ENCODE measurements at places on chromosomes 5 and 9.

DNA sequence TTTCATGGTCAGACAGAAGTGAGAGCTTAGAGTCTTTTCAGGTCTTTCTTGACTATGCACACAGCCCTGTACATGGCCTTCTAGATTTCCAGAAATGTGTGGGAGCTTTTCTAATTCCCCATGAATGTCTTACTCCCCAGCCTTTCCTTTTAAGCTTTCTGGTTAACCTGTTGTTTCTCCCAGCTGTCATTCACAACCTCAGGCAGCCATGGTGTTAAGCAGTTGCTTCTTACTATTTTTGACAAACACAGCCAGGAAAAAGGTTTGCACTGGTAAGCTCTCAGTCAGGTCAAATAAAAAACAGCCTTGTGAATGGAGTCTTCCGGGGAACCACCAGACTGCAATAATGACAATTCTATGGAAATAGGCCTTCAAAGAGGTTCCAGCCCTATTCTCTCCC is 84.9 kb downstream of the MTREX start:
- DNase-seq = no peak

DNA sequence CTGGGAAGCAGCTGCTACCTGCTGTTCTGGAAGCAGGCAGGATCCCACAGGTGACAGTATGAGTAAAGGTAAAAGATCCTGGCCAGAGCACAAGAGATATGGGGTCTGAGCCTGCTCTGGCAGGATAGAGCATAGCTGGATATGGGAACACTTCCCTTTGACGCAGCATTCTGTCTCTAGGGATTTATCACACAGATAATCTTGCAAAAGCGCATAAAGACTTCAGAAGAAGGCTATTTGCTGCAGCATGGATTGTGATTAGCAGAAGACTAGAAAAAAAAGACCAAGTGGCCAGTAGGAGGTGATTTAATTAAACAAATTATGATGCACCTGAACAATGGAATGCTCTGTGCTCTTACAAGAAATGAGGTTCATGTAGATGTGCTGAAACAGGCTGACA is 52.4 kb upstream of the PWWP2A start:
- DNase-seq = no peak

- no peak for DNase-seq
These were observed 92.2 kb downstream of the DOCK8 start for GRCh38 chr9:306907-307306.

GRCh38 chr9:130179331-130179907 is 7.2 kb downstream of the NCS1 start:
- DNase-seq = no peak

- no peak for DNase-seq
These were observed 113.6 kb upstream of the ADRA1B start for GRCh38 chr5:159802661-159803060.

DNA sequence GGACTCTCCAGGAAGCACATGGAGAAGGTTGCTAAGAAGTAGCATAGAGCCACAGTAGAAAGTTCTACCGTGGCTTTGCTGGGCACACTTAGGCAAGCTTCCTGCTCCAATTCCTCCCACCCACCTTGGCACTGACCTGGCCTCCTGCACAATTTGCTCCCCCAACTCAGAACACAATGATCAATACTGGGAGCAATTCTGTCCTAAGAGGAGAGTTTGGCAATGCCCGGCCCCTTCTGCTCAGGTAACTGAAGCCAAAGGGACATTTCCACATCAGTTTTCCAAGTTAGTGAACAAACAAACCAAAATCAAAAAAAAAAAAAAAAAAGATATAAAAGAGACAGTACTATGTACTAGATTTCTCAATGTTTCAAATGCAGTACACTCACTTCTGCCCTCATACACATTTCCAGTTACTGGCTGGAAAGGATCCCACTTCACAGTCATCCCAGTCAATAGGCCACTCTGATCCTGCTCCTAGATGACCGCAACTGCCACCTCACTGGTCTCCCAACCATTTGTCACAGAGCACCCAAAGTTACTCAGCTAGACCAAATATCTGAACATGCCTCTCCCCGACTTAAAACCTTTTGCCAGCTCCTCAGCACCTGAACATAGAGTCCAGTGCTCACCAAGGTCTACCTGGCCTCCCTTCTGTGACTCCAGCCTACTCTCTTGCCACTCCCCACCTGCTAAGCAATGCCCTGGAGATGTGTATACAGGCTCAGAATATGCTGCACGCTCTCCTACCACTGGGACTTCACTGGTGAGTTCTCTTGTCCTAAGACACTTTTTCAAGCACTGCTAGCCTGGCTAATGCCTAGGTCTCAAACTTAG is 21.3 kb downstream of the ABCA1 start:
- no peak for DNase-seq

- DNase-seq = no peak
These were observed 103.9 kb downstream of the ST8SIA4 start for GRCh38 chr5:100799166-100799565.

DNA sequence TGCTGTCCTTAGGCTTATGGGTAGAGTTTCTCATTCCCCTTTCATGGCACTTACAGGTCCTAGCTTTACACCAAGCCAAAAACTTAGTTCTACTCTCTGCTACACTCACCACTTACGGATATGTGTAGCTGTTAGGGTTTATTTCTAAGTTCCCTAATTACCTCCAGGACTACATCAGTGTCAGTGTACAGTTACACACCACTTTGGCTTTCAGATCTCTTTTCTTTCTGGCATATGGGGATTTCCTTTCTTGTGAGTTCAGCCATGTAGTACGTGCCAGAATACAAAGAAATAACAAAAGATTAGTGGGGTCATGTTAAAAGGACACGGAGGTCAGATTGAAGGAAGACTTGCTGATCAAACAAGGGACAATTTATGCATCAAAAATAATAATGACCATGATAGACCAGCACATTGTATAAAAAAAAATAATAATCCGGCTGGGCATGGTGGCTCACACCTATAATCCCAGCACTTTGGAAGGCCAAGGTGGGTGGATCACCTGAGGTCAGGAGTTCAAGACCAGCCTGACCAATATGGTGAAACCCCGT is 41.8 kb downstream of the LYRM7 start:
- DNase-seq = no peak

- DNase-seq = no peak
These were observed 33.0 kb upstream of the CTNNAL1 start for GRCh38 chr9:109046346-109046745.

- DNase-seq = no peak
These were observed 11.4 kb downstream of the FOXE1 start for GRCh38 chr9:97864396-97864795.

DNA sequence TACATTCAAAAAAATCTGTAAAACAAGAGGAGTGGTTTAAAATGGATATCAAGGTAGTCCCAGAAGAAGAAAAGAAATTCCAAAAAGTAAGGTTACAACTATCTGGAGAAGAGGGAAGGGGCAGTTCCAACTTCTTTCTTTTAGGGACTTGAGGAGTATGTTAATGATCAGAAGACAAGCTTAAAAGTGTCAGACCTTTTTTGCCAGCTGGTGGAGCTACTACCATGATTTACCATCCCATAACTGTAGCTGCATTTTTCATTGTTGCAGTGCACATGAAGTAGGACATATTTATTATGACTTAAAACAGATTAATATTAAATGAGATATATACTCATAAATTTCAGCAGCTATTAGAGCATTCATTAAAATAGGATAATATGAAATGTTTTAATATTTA is 158.5 kb upstream of the RGS7BP start:
- DNase-seq = peak; percentile 15

- DNase-seq = no peak
These were observed 185.9 kb downstream of the KIAA0825 start for GRCh38 chr5:94432499-94432898.

- DNase-seq = no peak
These were observed 60.9 kb downstream of the ZNF354C start for GRCh38 chr5:179120951-179121666.

GRCh38 chr9:89845862-89846261 is 241.1 kb downstream of the GADD45G start:
- no peak for DNase-seq

- DNase-seq = no peak
These were observed 1.2 kb downstream of the TNFSF8 start for GRCh38 chr9:114929201-114929600.

Measured in muscle of back (tissue), 13 donors.